ENCODE measurements at places on chromosomes 16 and 17.
A peak's percentile ranks its signal among the peaks of the same experiment; 100 is the strongest.

GRCh38 chr17:33968350-33969044 is 286.6 kb upstream of the CCL2 start:
- no peak for DNase-seq

- DNase-seq, result no peak
Observed at GRCh38 chr16:12917653-12918052, 16.3 kb downstream of the SHISA9 start.

DNA sequence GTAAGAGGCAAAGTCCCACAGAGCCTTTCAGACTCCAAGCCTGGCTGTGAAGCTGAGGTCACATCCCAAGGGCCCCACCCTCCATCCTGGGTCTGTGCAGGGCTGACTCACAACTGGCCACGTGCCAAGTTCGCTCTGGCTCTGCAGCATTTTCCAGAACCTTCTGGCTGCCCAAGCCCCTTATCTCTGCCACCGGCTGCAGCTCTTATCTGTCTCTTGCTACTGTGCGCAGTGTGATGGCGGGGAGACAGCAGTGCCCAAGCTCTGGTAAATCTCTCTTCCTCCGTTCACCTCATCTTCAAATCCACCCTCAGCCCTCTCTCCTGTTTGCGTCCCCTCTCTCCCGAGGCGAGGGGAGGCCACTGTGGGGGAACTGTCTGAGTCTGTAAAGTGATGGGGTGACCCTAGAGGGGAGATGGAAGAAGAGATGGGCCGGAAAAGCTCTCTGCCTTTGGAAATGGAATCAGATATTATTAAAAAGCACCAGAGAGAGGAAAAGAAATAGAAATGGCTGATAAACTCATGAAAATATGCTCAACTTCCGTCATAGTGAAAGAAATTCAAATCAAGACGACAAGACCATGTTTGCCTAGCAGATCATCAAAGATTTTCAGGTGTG is 162.7 kb upstream of the CDC42EP4 start:
- peak; percentile 18 for DNase-seq

- no peak for DNase-seq
Observed at GRCh38 chr17:21286909-21287702, 2.6 kb downstream of the MAP2K3 start.

DNA sequence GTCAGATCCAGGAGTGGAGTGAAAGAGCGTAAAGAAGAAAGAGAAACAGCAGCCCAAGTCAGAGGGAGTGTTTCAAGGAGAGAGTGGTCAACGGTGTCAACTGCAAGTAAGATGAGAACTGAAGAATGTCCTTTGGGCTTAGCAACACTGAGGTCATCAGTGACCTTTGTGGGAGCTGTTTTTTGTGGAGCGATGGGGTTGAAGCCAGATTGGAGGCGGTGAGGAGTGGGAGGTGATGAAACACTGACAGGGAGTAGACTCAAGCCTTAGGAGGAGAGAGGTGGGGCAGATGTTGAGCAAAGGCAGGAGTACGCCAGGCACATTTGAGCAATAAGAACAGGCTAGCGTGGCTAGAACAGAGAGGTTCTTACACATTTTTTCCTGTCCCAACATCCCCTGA is 103.7 kb upstream of the GNAO1 start:
- no peak for DNase-seq

GRCh38 chr17:53191878-53192277 is 630.8 kb upstream of the KIF2B start:
- DNase-seq, result no peak

- peak; percentile 33 for DNase-seq
Observed at GRCh38 chr17:42531455-42532354, 4.3 kb upstream of the NAGLU start.

- DNase-seq, result no peak
Observed at GRCh38 chr17:59367657-59368045, 36.2 kb downstream of the YPEL2 start.

- no peak for DNase-seq
Observed at GRCh38 chr16:52051414-52052172, 495.4 kb downstream of the TOX3 start.

DNA sequence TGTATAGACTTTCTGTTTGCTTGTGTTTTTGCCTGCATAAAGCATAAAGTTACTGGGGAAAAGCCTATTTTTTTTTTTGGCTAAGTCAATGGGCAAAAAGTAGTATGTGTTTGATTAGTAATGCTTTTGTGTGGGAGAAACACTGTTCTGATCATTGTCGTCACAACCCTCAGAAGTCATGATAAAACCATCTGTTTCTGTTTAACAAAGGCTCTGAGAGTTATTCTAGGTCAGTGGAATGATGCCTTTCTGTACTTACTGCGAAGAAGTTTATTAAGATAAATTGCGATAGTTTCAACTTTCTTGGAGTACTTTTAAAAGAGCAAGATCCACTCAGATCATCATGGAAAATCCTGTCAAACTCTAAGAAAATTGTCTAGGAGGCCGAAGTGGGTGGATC is 80.9 kb downstream of the PRKCA start:
- DNase-seq, result no peak

- DNase-seq, result no peak
Observed at GRCh38 chr16:85293904-85294642, 181.8 kb upstream of the CIBAR2 start.

DNA sequence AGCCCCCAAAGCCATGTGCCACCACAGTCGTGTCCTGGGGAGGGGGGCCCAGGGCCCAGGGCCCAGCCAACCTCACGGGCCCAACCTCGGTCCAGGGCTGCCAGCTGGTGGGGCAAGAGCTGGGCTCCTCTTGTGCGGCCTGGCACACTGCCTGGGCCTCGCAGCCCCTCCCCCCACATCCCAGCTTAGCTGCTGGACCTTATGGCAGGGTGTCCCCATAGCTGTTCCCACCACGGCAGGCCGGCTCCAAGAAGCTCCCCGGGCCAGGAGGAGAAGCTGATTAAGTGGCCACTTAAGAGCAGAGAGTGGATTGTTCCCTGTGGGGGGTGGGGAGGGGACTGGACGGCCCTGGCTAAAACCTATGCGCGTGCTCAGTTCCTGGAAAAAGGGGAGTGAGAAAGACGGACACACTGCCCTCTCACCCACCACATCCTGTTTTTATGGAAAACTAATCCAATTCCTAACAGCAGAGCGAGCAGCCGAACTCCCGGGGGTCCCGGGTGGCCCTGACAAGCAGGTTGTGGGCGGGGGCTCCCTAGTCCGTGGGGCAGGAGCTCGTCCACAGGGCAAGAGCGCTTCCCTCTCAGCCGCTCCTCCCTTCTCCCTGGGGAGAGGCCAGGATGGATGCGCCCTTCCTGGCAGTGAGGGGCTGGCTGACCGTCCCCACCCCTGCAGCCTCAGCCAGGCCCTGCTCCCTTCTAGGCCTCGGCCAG is 16.8 kb downstream of the PIEZO1 start:
- peak; percentile 55 for DNase-seq

GRCh38 chr17:28711723-28712031 is at the start of gene PROCA1:
Gene PROCA1 (minus strand): TSS chr17:28711888. CDS start chr17:28711660, 228 bp downstream.
- no peak for DNase-seq

- DNase-seq, result no peak
Observed at GRCh38 chr17:903691-904481, 75.7 kb downstream of the NXN start.

DNA sequence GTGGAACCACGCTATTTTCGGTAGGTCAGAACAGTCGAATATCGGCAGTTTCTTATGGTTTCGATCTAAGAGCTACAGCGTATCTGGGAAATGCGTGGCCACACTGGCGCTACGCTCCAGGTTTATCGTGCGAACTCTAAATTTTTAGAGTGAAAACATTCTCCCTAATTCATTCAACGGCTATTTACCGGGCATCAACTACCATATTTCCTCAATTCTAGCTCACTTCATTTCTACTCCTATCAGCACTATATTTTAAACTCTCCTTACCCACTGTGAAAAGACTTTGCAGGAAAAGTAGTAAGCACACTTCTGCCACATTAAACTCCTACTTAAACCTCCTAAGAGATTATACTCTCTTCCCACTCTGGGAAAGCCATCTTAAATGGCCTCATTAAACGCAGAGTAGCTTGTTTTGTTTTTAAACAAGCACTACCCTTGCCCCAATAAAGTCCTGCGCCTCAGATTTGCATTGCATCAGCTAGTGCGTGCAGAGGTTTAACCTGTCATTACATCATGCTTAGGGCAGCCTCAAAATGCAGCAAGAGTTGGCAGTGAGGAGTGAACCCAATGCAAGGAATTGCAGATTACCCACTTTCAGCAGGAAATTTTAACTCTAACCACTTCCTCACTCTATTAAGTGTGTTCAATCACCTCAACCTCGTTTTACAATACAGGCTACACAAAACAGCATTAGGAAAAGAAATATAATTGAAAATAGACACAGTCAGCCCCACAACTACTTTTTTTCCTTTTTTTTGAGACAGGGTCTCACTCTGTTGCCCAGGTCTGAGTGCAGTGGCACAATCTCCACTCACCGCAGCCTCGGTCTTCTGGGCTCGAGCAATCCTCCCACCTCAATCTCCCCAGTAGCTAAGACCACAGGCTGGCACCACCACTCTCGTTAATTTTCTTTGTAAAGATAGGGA is 18.8 kb downstream of the SIAH1 start:
- DNase-seq, result no peak

- no peak for DNase-seq
Observed at GRCh38 chr17:8488901-8489300, 53.2 kb downstream of the NDEL1 start.

DNA sequence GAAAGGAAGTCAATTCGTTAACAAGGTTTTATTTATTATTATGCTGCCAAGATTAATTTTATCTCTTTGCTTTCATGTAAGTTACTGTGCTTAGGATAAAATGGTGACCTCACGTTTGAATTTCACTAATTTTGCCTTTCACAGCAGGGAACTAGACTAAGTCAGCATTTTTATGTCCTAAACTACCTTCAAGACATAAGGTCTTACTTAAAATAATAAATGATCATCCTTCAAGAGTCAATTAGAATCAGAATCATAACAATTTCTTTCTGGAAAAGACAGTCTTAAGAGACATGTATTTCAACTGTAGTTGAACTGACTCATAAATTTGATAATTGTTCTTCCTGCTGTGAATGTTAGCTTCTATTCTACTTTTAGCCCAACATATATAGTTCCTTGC is 893.8 kb downstream of the KCNJ2 start:
- DNase-seq, result no peak

- no peak for DNase-seq
Observed at GRCh38 chr17:81039096-81039495, 4.1 kb downstream of the BAIAP2 start.

DNA sequence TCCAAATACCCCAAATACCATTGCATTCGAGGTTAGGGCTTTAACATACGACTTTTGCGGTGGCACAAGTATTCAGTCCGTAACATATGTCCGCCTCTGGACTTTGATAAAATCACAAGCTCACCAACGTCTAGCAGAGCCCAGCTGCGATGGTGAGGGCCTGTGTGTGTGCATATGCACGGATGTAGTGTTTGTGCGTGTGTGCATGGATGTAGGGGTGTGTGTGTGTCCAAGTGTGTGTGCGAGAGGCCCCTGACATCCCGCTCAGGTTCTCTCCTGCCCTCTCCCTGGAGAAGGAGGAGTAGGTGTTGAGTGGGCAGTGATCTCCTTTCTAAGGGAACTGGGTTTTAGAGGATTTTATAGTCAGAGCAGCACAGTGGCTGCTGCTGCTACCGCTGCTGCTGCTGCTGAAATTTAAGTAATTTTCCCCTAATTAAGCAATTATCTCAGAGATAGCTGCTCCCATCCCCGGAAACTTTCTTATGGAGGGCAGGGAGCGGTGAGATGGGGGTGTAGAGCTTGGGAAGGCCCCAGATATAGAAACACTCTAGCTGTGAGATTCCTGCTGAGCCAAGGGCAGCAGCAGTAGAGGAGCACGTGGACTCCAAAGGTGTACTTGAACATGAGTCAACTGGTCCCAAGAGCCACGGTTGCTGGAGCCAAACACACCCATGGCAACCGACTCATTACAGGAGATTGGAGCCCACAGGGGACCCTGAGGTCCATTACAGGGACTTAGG is 121.7 kb upstream of the SDK2 start:
- DNase-seq, result no peak

GRCh38 chr17:63279498-63280230 is 166.4 kb downstream of the CYB561 start:
- no peak for DNase-seq

DNA sequence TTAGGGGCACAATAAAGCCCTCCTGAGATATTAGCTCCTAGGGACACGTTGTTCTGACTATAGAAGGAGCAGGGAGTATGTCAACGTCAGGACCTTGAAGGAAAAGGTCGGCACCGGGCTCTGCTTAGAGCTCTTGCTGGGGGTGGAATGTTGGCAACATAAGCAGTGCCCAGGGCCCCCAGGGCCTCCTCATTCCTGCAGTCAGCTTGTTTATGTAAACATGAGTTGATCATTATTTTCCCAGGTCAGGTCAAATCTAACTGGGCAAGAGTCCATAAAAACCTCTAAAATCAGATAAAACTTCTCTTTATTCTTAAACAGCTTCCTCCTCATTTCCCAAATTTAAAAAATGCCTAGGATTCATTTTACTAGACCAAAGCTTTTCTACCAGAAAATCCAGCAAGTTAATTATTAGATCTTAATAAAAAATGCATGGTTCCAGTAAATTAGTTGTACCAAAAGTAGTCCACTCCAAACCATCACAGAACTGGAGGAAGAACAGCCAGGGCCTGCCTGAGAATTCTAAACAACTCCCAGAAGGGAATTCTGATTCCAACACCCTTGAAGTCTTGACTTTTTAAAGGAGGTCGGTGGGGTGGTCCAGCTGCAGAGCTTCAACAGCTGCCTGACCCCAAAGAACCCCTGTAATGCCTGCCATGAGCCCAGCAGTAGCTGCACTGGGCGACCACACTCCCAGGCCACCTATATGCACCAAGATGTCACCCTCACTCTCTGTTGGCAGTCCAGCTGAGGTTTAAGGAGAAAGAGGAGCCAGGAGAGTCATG is 54.3 kb downstream of the AMFR start:
- no peak for DNase-seq

- no peak for DNase-seq
Observed at GRCh38 chr17:78137392-78138203, 7.0 kb downstream of the TMC8 start.

GRCh38 chr17:33201283-33201682 is 91.8 kb downstream of the ASIC2 start:
- no peak for DNase-seq

DNA sequence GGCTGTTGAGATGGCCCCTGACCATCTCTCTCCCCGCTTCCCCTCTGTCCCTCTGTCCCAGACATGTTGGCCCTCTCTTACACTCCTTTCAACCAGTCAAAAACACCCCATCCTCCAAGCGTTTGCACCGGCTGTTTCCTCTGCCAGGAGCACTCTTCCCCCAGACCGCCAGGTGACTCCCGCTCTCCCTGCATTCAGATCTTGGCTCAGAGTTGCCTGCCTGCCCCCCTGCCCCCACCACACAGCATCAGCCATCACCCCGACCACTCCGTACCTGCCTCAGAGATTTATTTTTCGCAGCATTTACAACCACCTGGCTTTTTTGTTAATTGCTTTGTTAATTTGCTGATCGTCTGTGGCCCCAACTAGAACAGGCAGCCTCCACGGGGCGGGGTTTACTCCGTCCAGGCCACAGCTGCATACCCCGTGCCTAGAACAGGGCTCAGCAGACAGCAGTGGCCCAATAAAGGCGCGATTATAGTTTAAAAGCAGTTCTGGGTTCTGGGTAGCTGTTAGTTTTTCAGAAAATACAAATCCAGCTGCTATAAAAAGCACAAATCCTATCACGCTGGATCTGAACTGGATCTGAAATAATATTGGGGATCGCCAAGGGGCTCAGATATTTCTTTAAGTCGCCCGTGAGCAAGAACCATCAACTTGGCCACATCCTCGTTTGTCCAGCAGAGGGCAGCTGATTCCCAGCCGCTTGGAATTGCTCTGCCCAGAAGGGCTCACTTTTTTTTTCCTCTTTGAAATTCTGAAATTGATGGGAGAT is 173.6 kb downstream of the IRF8 start:
- peak; percentile 67 for DNase-seq

GRCh38 chr16:23209606-23210005 is 27.1 kb downstream of the SCNN1G start:
- no peak for DNase-seq

- no peak for DNase-seq
Observed at GRCh38 chr16:83145297-83145696, 518.5 kb downstream of the CDH13 start.

Data from anterior cingulate cortex (tissue), 58 donors.